ENCODE measurements at places on chromosomes 1 and 21.

DNA sequence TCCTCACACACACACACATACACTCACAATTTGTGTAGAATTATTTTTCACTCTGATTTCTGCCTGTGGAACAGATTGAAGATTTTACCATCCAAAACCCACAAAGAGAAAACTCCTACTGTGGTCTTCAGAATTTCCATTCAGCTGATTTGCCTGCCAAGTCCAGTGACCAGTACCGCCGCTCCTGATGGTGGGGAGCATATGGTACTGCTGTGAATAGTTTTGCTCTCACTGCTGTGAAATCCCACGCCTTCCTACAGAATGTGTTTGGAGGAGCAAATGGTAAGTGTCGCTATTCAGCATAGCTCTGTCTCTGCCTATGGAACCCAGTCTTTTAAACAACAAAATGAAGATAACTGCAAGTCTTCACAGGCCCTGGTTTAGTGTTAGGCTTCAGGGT, 629.5 kb downstream of the LMO4 start:
- DNase-seq, result no peak

DNA sequence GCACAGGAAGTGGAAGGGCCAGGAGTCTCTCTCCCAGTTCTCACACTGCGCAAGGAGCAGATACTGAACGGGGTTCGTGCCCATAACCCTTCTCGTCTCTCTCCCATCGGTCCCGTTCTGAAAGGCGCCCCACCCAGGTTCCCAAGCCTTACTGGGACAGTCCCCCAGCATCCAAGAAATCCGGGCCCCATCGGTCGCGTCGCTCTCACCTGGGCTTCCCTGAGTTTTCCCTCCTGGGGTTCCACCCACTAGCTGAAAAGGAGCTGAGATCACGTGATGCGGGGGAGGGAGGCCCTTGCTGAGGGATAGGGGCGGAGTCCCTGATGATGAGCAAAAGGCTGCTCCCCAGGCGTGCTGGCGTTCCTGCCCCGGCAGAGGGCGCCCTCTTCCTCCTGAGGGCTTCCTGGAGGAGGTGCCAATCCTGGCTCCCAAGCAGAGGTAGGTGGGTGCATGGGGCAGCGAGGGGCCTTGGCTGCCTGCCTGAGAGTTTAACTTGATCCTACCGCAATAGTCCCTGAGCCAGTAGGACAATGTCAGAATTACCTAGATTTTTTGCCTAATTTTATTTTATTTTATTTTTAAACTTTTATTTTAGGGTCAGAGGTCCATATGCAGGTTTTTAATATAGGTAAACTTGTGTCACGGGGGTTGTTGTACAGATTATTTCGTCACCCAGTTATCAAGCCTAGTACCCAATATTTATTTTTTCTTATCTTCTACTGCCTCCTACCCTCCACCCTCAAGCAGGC, at the start of gene SPOCD1:
TSS of gene SPOCD1 (minus strand) at position 271 of the 749 bp plus-strand sequence. CDS start 689 bp downstream, outside the sequence.
- peak; percentile 89 for DNase-seq

GRCh38 chr1:72117621-72118020, 164.7 kb downstream of the NEGR1 start:
- DNase-seq, result no peak

- DNase-seq, result no peak
Observed at GRCh38 chr1:211338224-211338620, 11.6 kb downstream of the TRAF5 start.

- no peak for DNase-seq
Observed at GRCh38 chr1:223234170-223234514, 91.1 kb upstream of the TLR5 start.

DNA sequence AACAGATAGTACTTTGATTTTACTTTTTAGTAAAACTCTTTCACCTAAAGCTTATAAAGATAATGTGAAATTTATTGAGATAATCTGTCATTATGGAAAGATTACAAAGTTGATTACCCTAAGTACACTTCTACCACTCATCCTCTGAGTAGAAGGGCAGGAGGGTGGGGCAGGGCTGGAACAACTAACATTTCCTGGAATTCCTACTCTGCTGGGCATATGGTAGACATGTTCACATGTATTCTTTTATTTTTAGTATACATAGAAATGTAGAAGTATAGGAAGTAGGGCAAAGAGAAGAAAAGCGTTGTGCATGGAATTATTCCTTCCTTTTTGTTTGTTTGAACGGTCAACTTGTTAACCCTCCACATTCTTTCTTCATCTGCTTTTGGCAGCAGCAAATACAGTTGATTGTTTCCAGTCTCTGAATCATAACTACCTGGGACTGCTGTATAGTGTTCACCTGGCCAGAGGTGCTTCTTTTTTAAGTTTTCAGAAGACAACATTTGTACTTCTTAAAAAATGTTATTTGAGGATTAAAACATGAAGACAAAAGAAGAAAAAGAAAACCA, 85.1 kb downstream of the POU2F1 start:
- DNase-seq, result no peak

DNA sequence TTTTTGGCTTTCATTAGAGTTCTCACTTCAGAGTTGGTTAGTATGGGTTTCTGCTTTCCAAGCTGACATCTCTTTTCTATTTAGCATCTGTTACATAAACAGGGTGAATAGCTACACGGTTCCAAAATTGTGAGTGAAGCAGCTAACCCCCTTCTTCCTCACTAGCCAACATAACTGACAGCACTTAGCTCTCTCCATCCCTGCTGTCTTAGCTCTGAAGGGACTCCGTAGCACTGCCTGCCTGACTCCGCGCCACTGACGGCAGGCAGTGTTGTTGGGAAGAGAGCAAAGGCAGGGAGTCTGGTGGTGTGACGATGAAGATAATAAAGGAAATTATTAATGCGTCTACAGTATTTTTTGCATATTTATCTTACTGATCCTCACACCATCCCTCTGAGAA, 247.0 kb downstream of the PTBP2 start:
- no peak for DNase-seq

Measured in stimulated activated CD4-positive, alpha-beta T cell treated with anti-CD3 and anti-CD28 coated beads, Interleukin-2, amount 100 ng/mL, for 24 hours (primary cell).